ENCODE measurements at places on chromosomes 7 and 10.

- peak; percentile 49 for DNase-seq
These were observed 45.1 kb downstream of the CHN2 start for GRCh38 chr7:29239638-29240037.

DNA sequence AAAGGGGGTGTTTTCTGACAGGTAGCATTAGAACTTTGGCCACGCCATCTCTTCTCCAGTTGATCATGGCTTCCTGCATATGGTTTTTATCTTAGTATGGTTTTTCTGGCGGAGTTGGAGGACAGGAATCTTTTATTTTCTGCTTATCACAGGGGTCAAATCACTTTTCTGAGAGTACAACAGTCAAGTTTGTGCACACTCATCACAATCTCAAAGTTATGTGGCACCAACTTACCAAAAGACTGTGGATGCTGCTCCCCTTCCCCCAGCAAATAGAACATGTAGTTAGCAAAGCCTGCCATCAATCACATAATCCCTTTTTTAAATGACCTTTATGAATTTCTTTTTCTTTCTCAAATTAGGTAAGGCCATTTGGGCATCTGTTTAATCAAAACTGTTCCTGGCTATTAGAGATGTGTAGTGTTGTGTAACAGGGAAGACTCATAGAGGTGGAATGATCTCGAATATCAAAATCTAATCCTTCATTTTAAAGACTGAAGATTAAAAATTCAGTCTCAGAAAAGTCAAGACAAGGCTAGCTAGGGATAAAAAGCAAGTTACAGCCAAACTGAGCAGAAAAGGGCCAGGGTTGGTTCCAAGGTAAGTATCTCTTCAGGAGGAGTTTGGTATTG is 3.8 kb upstream of the CH25H start:
- DNase-seq = no peak

DNA sequence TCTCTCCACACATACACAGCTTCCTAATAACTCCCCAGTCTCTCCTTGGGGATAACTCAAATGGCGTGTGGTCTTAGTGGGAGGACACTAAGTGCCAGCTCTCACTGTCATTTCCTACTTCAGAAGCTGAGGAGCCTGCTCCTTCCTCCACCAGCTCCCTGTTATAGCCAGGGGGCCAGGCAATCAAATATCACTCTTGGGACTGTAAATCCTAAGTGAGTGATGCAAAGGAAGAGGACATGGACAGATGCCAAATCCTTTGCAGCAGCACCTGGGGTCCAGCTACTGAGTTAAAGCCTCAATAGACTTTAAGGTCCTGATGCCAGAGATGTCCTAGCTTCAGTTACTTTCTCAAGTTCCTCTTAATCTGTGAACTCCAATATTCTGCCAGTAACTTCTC is 34.1 kb downstream of the SEM1 start:
- no peak for DNase-seq

- DNase-seq = no peak
These were observed 181.8 kb upstream of the MDFIC start for GRCh38 chr7:114740095-114740494.

DNA sequence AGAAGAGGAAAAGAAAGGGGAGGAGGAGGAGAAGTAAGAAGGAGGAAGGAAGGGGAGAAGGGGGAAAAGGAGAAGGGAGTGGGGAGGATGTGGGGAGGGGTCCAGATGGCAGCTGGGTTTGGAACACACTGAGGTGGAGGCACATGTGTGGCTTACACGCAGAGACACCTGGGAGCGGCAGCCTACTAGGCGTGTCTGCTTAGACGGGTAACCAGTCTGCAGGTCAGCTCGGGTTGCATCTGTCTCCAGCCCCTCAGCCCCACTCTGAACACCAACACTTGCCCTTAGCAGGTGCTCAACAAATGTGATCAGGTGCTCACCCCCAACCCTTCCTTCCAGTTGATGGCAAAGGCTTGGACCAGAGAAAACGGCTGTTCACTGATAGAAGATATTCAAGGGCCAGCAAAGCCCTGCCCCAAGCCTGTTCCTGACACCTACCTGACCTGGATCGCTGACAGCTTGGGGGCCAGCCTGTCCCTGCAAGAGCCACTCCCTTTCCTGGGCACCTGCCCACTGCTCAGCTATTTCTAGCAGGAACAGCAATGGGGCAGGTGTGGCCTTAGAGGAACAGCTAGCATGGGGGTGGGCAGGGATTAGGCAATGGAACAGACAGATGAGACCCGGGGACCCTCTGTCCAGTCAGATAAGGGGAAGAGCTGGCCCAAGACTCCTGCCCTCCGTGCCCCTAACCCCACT is 70.5 kb downstream of the SH3PXD2A start:
- DNase-seq = no peak

- no peak for DNase-seq
These were observed 265.5 kb downstream of the ANKRD30A start for GRCh38 chr10:37390926-37391325.

DNA sequence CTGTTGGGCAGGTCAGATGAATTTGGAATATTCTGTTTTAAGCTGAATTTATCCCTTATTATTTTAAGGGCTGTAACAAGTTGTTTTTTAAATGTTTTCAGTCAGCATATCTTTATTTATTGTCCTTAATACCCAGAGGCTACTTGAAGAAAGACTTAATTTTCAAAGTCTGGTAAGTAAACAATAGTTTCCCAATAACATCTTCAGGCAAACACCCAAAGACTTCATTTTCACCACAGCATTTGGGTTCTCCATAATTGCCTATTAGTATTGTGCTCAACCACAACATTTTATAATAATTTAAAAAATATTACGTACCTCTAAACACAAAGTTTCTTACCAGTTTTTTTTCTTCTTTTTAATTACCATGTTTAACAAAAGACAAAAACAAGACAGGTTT is 60.0 kb upstream of the MKLN1 start:
- no peak for DNase-seq

- DNase-seq = peak; percentile 85
These were observed 6.3 kb downstream of the NAT16 start for GRCh38 chr7:101173752-101174244.

- no peak for DNase-seq
These were observed 179.3 kb downstream of the TFEC start for GRCh38 chr7:115851291-115851690.

GRCh38 chr7:102468478-102469350 is 3.9 kb downstream of the LRWD1 start:
- DNase-seq = no peak

GRCh38 chr7:979886-980571 is 3.0 kb upstream of the CYP2W1 start:
- DNase-seq = no peak

DNA sequence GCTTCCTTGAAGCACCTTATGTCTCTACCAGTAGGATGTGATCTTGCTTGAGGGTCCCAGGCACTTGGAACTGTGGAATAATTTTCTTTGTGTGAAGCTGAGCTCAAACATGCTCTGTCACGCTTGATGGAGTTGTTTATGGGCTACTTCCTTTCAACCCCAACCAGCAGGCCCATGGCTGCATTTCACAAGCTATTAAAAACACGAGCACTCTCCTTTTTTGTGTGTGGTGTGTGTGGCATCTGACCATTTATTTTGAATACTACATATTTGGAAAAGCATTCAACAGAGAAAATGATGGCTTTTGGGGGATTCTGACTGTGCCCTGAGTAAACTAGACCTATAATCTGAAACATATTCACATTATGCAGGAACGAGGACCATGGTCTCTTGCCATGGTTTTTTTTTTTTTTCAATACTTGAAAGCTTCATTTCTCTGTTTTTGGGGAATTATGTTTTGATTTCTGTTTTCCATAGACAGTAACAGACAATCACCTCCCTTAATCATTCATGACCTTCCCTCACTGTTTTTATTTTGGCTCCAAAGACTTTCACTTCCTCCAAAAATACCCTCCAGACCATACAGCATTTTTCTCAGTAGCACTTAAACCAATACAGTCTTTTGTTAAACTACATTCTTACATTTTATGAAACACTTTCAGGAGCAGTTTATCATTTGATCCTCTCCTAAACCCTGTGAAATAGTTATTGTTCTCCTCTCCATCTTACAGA is 233.6 kb upstream of the BMPER start:
- DNase-seq = no peak

GRCh38 chr7:20217193-20217948 is at the start of gene MACC1:
MACC1 (minus strand) TSS chr7:20217384; CDS start chr7:20161862, 55,522 bp downstream.
- peak; percentile 25 for DNase-seq

- DNase-seq = no peak
These were observed 626.3 kb downstream of the POM121L12 start for GRCh38 chr7:53661645-53662217.

GRCh38 chr10:1255118-1255517 is 198.9 kb downstream of the WDR37 start:
- peak; percentile 43 for DNase-seq

DNA sequence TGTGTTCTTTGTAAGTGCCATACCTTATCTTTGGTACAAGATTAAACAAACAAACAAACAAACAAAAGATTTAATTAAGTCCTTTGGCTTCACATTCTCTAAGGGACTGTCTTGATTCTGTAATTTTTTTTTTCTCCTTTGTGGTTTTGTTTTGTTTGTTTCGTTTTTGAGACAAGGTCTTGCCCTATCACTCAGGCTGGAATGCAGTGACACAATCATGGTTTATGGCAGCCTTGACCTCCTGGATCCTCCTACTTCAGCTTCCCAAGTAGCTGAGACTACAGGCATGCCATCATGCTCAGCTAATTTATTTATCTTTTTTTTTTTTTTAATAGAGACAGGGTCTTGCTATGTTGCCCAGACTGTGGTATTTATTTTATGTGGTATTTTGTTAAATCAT is 165.8 kb downstream of the LRRC4 start:
- no peak for DNase-seq

GRCh38 chr10:83427101-83427500 is 712.2 kb upstream of the GHITM start:
- no peak for DNase-seq

GRCh38 chr7:127807829-127808228 is 155.8 kb downstream of the SND1 start:
- DNase-seq = no peak

GRCh38 chr7:99573257-99573656 is 14.8 kb downstream of the ZNF655 start:
- DNase-seq = no peak

GRCh38 chr7:44281811-44282600 is 43.4 kb downstream of the CAMK2B start:
- no peak for DNase-seq

DNA sequence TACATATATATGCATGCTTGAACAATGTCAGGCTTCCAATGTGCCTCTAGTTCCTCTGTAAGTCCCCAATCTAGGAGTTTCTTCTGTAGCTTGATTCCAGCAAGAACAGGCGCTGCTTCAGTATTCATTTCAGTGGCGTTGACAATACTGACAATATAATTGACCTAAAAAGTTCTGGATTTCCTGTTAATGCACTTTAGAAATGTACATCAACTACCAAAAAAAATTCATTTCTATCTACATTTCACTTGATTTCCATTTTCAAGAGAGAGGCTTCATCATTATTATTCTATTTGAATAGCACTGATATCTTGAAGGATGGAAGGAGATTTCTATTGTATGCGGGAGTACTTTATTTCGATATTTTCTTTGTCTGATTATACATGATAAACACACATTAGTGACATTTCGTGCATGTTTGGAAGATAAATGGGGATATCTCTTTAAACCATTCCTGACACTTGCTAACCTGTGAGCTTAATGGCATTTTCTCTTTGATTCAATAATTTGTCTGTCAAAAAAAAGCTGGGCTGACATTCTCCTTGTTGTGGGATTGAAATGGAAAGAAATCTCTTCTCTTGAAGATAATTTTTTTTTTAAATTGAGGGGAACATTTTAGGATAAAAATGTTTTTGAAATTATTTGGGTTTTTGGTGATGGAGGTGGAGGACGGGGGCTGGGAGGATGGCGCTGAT is 568.2 kb downstream of the LRMDA start:
- DNase-seq = no peak

- no peak for DNase-seq
These were observed 929 bp downstream of the HOXA6 start for GRCh38 chr7:27146491-27147198.

DNA sequence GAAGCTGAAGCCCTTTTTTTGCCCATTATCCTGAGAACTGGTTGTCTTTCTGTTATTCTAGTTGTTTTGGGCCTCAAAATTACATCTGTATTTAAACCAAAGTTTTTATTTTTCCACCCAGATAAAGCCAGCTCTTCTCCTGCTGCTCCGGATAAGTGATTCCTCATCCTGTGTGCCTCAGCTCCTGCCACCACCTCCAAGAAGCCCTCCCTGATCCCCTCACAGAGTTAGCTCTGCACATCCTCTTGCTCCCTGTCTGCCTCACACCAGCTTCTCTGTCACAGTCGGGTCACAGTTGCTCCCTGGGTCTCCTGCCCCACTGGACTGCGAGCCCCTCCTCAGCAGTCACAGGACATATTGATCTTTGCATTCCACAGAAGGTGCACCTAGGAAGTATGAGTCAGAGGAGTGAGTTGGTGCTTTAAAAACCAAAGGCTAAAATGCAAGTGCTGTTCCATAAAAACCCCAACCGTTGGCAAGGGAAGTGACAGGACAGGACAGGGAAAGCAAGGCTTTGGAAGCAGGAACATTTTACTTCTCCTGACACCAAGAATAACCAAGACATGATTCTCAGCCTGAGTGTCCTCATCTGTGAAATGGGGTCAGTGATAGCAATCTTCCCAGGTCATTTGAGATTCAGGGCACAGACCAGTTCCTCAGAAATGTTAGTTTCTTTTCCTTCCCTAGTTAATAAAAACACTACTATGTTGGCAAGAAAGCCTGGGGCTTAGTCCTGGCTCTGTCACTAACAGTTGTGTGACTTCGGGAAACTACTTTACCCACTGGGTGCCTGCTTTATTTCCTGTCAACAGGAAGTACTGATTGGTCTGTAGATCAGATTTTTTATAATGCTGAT is 36.5 kb upstream of the EEPD1 start:
- DNase-seq = no peak

GRCh38 chr7:94883616-94884015 is 23.8 kb upstream of the PPP1R9A start:
- DNase-seq = no peak

- no peak for DNase-seq
These were observed 48.6 kb downstream of the SCD start for GRCh38 chr10:100395626-100396025.

DNA sequence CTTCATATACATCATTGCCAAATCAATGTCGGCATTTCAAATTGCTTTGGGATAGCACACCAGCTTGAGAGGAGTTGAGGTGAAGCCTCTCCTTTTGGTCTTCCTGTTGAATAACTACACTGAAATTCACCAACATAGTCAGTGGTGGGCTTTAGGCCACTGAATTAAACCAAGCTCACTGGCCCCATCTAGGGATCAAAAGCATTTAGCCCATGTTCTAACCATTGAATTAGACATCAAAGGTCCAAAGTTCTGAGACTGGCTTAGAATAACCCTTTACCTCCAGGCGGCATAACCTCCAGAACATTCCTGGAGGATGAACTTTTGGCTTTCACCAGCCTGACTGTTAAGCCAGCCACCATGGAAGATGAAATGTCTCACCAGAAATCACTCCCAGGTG is 54.6 kb downstream of the BPGM start:
- DNase-seq = peak; percentile 16

DNA sequence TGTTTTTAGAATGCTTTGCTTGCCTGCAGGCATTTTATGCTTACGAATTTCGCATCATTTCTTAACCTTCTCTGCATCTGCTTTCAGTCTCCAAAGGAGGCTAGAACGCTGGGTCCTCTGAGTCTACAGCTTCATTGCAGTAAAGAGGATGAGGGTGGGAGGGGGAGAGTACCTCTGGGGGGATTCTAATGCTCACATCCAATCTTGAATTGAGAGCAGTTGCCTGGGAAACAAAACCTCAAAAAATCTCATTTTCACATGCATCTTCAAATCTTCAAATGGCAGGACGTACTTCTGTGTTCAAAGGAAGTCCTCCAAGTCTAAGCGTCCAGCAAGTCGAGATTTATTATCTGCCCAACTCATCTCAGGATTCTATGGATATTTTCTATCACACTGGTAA is 100.7 kb upstream of the PRKCQ start:
- no peak for DNase-seq
